Psoas muscle (tissue), 8 donors: ENCODE measurements at places on chromosomes 7 and 10. TPM values are rescaled to one million over a fixed set of nuclear protein-coding genes. Genes with fewer than 3 reads are reported as not detected.

DNA sequence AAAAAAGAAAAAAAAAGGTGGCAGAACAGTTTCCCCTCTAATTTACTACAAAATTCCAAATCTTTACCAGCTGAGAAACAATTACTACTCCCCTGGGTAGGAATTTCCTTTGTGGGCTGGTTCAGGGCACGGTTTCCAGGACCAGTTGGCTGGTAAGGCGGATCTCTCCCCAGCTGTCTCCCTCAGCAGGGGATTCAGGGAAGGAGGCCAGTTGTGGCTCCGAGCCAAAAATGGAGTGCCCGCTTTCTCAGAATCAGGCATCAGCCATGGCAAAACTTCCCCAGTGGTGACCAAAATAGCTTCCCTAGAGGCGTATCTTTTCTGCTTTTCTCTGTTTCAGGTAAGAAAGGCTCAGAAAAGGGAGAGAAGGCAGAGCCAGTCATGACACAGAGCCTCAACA lies 91.2 kb downstream of the ZNF22 start:
- no peaks in the 10 kb centered on the region for H3K4me1 ChIP-seq
- no peaks in the 10 kb centered on the region for H3K36me3 ChIP-seq
- H3K27ac ChIP-seq: no peak overlapping the region

GRCh38 chr7:150383710-150384397 lies 4.7 kb downstream of the ZNF775 start:
- DNase-seq: no peak
- H3K27ac ChIP-seq: no peak overlapping the region
- no peaks in the 10 kb centered on the region for H3K27me3 ChIP-seq
- peaks cover 26% of the 10 kb centered on the region for H3K4me1 ChIP-seq
- no peaks in the 10 kb centered on the region for H3K36me3 ChIP-seq

CDCA7L gene
- total RNA-seq: 2.2 TPM

- peaks cover 39% of the 10 kb centered on the region for H3K4me1 ChIP-seq
- DNase-seq: no peak
- no peaks in the 10 kb centered on the region for H3K27me3 ChIP-seq
- peaks cover 12% of the 10 kb centered on the region for H3K36me3 ChIP-seq
- H3K27ac ChIP-seq: peak overlapping the region; percentile 89
Measured at GRCh38 chr7:123653162-123653561, 2.5 kb upstream of the LMOD2 start.

DNA sequence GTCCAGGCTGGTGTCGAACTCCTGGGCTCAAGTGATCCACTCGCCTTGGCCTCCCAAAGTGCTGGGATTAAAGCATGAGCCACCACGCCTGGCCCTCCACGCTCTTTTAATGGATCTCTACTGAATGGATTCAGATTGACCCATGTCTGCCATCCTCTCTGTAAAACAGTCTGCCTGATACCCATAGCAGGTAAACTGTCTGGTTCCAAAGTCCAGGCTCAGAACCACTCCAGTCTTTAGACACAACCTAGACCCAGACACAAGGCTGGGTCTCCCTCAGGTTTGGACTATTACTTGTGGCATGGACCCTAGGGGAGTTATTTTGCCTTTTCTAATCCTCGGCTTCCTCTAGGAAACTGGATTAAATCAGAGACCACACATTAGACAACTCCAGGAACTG lies 19.1 kb downstream of the HIP1 start:
- H3K4me3 ChIP-seq: no peak overlapping the region
- H3K27ac ChIP-seq: no peak overlapping the region
- H3K27me3 ChIP-seq: no peaks in the 10 kb centered on the region
- no peak for DNase-seq

C10orf95 gene
- total RNA-seq: not detected

KAZALD1 gene
- total RNA-seq: 1.5 TPM

DNA sequence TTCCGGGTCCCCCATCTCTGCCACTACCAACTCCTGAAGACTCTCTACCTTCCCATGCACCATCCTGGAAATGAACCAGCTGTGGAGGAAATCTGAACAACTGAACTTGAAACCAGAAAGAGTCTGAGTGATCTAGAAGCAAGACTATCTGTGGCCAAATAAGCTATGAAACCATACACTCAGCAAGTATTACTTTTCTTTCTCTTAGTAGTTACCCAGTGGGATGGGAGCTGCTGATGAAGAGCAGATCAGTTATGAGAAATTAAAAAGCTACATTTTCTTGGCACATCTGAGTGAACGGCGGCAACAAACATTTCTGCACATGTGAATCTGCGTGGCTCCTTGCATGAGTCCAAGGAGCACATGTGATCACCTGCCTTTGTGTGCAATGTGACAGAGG lies 31.6 kb upstream of the AGK start:
- DNase-seq: no peak
- no peaks in the 10 kb centered on the region for H3K27me3 ChIP-seq
- no peaks in the 10 kb centered on the region for H3K4me1 ChIP-seq
- no peak overlapping the region for H3K27ac ChIP-seq
- no peak overlapping the region for H3K4me3 ChIP-seq

GRCh38 chr10:118799777-118800176 lies 45.0 kb upstream of the CACUL1 start:
- H3K36me3 ChIP-seq: no peaks in the 10 kb centered on the region
- H3K4me1 ChIP-seq: peaks cover 10% of the 10 kb centered on the region
- H3K27ac ChIP-seq: no peak overlapping the region

NUTM2E gene
- total RNA-seq: not detected

TMEM236 gene
- 1.0 TPM for total RNA-seq

SCRN1 gene
- 6.7 TPM for total RNA-seq

ABCA13 gene
- not detected for total RNA-seq

- H3K4me1 ChIP-seq: peaks cover 7% of the 10 kb centered on the region
- no peak overlapping the region for H3K27ac ChIP-seq
- H3K27me3 ChIP-seq: no peaks in the 10 kb centered on the region
- peaks cover 5% of the 10 kb centered on the region for H3K36me3 ChIP-seq
- peak; percentile 72 for DNase-seq
- no peak overlapping the region for H3K4me3 ChIP-seq
Measured at GRCh38 chr10:71812016-71812912, 38.8 kb downstream of the PSAP start.

DNA sequence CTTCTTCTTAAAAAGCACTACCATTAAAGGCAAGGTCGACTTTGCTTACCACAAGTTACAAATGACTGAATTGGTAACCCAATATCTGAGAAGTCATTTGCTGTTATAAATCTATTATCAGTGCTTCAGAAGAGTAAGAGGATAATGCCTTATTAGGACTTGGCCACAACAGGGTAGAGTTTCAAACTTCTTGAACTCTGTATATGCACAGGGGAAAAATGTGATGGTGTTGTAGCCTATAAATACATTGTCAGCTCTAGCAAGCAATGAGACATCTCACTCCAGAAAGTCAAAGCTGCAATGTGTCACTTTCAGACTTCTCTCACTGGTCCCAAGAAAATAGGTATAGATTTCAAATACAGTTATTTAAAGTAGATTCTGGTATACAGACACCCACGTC lies 9.3 kb downstream of the TFEC start:
- no peak overlapping the region for H3K4me3 ChIP-seq
- DNase-seq: no peak
- H3K27me3 ChIP-seq: no peaks in the 10 kb centered on the region
- no peak overlapping the region for H3K27ac ChIP-seq
- no peaks in the 10 kb centered on the region for H3K36me3 ChIP-seq

ACHE gene
- 99.2 TPM for total RNA-seq

GRCh38 chr10:79267499-79267898 lies 79.8 kb upstream of the PPIF start:
- peaks cover 48% of the 10 kb centered on the region for H3K4me1 ChIP-seq
- H3K27ac ChIP-seq: peak overlapping the region; percentile 73
- H3K4me3 ChIP-seq: no peak overlapping the region
- H3K36me3 ChIP-seq: no peaks in the 10 kb centered on the region
- DNase-seq: no peak
- H3K27me3 ChIP-seq: no peaks in the 10 kb centered on the region

GRCh38 chr10:119575506-119575905 lies 21.3 kb downstream of the TIAL1 start:
- no peak overlapping the region for H3K4me3 ChIP-seq
- DNase-seq: no peak
- no peak overlapping the region for H3K27ac ChIP-seq
- peaks cover 17% of the 10 kb centered on the region for H3K36me3 ChIP-seq

DNA sequence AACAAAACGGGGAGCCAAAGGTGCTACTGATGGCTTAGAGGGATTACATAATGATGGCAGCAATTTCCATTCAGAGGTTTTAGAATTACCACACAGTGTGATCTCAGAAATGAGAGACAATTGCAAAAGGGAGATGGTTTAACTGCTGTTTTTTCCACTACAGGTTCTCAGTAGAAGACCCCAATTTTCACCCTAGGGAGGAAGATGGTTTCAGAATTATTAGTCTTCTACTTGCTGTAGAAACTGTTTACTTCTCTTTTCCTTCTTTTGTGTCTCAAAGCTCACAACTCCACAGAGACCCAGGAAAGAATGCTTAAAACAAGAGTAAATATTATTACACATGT lies 226.5 kb downstream of the INHBA start:
- H3K4me3 ChIP-seq: no peak overlapping the region
- H3K27me3 ChIP-seq: no peaks in the 10 kb centered on the region
- no peak for DNase-seq
- no peak overlapping the region for H3K27ac ChIP-seq
- H3K4me1 ChIP-seq: no peaks in the 10 kb centered on the region
- H3K36me3 ChIP-seq: no peaks in the 10 kb centered on the region

GRCh38 chr7:118183428-118183785 lies 557 bp upstream of the LSM8 start:
- no peak for DNase-seq
- no peaks in the 10 kb centered on the region for H3K27me3 ChIP-seq
- H3K27ac ChIP-seq: peak overlapping the region; percentile 96
- H3K4me1 ChIP-seq: peaks cover 22% of the 10 kb centered on the region
- peak overlapping the region; percentile 96 for H3K4me3 ChIP-seq
- H3K36me3 ChIP-seq: peaks cover 20% of the 10 kb centered on the region

GRCh38 chr7:66727058-66727457 lies 13.5 kb upstream of the RABGEF1 start:
- H3K4me3 ChIP-seq: no peak overlapping the region
- no peak for DNase-seq
- H3K4me1 ChIP-seq: no peaks in the 10 kb centered on the region
- H3K27ac ChIP-seq: no peak overlapping the region

- peaks cover 59% of the 10 kb centered on the region for H3K4me1 ChIP-seq
- no peaks in the 10 kb centered on the region for H3K36me3 ChIP-seq
- no peak for DNase-seq
- peak overlapping the region; percentile 56 for H3K27ac ChIP-seq
- no peak overlapping the region for H3K4me3 ChIP-seq
- H3K27me3 ChIP-seq: no peaks in the 10 kb centered on the region
Measured at GRCh38 chr7:121084256-121084655, 95.7 kb downstream of the CPED1 start.

DNA sequence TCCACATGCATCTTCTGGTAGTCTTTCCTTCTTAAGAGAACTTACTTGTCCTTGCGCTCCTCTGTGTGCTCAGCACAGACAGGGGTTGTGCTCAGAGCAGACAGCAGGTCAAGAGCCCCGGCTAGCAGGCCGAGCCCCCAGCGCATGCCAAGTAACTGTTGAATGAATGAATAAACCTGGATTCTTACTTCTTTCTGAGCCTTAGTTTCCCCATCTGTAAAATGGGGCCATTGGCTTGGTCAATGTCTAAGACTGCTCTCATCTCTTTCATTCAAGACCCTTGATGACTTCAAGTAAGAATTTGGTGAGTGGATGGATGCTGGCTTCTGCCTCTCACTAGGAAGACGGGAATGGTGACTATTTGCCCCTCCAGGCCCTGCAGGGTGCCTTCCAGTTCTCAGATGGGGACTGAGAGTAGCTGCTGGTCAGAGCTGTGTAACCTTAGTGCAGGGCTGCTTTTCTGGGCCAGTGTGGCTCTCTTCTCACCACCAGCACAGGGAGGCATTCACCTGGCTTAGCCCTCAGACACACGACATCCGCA lies 78.1 kb downstream of the CDH23 start:
- H3K4me1 ChIP-seq: peaks cover 7% of the 10 kb centered on the region
- no peaks in the 10 kb centered on the region for H3K36me3 ChIP-seq
- H3K27ac ChIP-seq: no peak overlapping the region
- DNase-seq: no peak

MLXIPL gene
- 22.9 TPM for total RNA-seq

DNA sequence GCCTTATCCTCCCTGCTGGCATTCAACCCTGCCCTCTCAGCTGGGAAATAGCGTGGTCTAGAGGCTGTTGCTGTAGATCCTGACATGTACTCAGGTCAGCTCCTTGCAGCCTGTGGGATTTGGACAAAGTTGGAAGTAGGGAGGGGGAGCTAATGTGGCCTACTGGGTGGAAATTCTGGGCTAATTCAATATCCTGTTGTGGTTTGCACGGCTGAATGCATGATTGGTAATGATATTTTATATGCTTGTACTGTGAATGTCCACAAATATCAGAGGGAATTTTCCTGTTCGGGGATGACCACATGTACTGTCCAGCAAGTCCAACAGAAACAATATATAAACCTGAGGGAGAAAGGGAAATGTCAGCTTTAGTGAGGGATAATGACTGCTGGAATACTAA lies 22.1 kb upstream of the NPVF start:
- H3K4me1 ChIP-seq: no peaks in the 10 kb centered on the region
- H3K27ac ChIP-seq: no peak overlapping the region
- H3K27me3 ChIP-seq: no peaks in the 10 kb centered on the region
- no peaks in the 10 kb centered on the region for H3K36me3 ChIP-seq

- H3K27me3 ChIP-seq: no peaks in the 10 kb centered on the region
- no peak for DNase-seq
- H3K36me3 ChIP-seq: no peaks in the 10 kb centered on the region
- no peak overlapping the region for H3K27ac ChIP-seq
- H3K4me3 ChIP-seq: no peak overlapping the region
- no peaks in the 10 kb centered on the region for H3K4me1 ChIP-seq
Measured at GRCh38 chr10:105210546-105210945, 569.5 kb downstream of the SORCS3 start.

DNA sequence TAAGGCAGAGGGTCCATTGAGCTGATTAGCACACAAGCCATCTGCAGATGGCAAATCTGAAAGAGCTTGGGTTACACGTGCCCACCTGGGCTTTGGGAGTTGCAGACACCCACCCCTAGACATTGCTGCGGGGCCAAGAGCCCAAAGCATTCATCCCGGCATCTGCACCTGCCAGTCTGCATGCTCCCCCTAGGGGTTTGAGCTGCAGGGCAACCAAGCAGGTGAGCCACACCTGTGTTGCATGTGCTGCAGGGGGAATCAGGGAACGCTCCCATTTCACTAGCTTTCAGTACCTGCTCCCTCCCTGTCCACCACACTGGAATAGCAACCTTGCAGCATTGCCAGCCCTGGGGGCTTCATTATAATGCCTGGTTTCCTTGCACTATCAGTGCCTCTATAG lies 21.1 kb downstream of the C7orf33 start:
- H3K27ac ChIP-seq: no peak overlapping the region
- H3K36me3 ChIP-seq: no peaks in the 10 kb centered on the region
- H3K4me1 ChIP-seq: no peaks in the 10 kb centered on the region

DNMBP gene
- total RNA-seq: 10.7 TPM
